ENCODE measurements at places on chromosomes 12 and 14.

GRCh38 chr12:107748472-107748871, 12.5 kb downstream of the PRDM4 start:
- DNase-seq, result no peak

- DNase-seq, result no peak
Measured at GRCh38 chr12:44428825-44429224, 447.3 kb downstream of the NELL2 start.

GRCh38 chr14:56796259-56796658, 14.0 kb downstream of the OTX2 start:
- no peak for DNase-seq

GRCh38 chr14:105490267-105490571, 827 bp upstream of the TEDC1 start:
- no peak for DNase-seq

DNA sequence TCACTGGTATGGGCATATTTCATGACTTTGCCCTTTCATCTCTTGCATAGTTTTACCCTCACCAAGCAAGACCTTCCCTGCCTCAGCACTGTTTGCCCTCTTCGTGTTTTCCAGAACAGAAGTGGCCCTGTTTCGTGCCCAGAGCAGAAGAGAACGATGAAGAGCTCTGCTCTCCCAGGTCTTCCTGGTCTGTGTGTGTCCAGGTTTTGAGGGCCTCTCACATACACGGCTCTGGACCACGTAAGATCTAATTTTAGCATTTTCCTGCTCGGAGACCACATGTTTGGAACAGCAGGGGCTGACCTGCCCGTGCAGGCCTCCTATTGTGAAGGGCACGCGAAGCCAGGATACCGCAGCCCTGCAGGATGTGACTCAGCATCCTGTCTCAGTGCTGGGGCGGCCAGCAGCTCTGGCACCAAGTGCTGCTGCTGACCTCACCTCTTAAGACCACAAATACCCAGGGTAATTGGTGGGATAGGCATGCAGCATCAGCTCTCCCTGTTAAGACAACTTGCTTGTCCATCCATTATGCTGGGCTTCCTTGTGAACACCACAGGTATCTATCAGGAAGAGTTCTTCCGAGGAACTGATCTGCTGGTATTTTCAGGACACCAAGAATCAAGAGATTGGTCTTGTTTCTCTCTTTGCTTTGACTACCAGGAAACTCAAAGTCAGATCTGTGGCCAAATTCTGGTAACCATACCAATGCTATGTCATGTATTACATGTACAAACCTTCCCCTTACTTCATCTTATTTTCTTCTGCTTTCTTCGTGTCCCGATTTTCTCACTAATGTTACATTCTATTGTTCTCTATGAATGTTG, 19.0 kb downstream of the SSH1 start:
- DNase-seq, result no peak

GRCh38 chr14:105485739-105486162, 935 bp upstream of the CRIP1 start:
- no peak for DNase-seq

- DNase-seq, result no peak
Measured at GRCh38 chr12:110576504-110576903, 6.6 kb downstream of the PPTC7 start.

DNA sequence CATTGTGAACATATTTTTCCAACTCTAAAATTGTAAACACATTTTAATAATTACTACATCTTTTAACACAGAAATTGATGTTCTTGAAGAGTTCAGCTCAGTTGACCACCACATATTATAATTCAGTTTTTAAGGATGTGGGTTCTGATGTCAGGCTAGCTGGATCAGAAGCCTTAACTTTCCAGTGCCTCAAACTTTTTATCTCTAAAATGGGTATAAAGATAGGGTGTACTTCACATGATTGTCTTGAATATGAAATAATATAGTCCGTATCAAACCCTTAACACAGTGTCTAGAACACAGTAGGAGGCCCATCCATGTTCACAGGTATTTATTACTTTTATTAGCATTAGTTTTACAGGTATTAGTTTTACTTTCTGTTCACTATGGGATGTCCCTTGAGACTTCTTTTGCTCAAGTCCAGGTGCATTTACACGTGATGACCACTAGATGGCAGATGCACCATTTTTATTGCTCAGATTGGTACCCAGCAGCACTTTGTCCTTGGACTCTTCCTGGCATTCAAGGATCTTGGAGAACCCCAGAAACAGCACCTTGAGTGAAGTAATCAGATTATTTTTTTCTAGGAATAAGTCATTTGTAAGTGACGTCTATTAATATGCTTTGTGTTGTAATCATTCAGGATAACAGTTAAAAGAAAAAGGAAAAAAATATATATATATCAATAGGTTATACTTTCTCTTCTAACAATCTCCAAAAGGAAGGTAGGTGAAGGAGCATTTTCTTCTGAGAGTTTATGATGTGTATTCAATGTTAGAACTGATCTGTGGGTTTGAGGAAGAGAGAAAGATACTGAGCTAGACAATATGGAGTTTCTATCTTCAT, 580.2 kb downstream of the ETNK1 start:
- no peak for DNase-seq

DNA sequence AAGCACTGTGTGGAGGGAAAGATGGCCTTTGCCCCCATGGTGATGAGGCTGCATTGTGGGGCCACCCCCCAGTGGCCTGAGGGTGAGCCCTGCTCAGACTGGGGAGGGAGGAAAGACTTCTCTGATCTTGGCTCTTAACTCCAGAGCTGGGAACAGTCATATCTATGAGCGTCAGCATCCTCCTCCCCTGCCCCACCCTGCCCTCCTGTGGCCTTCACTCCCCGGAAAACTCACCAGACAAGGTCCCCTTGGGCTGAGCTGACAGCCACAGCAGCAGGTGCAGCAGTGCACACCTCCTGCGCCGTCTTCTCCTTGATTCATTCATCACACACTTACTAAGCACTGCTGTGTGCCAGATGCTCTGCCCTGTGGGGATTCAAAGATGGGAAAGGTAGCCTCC, 98.8 kb downstream of the B4GALNT3 start:
- DNase-seq, result no peak

DNA sequence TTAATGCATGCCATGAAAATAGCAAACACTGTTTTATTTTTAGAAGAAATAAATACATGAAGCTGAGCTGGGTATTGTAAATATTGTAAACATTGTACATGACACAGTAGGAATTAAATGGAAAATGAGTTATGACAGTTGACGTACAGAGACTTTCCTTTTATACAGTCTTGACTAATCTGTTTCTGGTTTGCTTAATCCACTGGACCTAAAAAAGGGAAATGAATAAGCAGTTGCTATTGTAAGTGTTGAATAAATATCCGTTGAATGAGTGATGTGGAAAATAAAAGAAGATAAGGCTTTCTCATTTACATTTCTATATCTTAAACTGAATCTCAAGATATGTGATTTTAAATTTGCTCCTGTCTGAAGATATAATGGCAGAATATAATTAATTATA, 15.0 kb downstream of the PMCH start:
- DNase-seq, result no peak

GRCh38 chr14:58828298-58828697, 190.5 kb downstream of the DACT1 start:
- DNase-seq, result no peak

GRCh38 chr12:41681898-41682297, 462.8 kb downstream of the GXYLT1 start:
- DNase-seq, result no peak

- DNase-seq, result no peak
Measured at GRCh38 chr12:69837657-69838415, 12.8 kb downstream of the MYRFL start.

- DNase-seq, result no peak
Measured at GRCh38 chr12:2998789-2999264, 39.6 kb downstream of the TEAD4 start.

DNA sequence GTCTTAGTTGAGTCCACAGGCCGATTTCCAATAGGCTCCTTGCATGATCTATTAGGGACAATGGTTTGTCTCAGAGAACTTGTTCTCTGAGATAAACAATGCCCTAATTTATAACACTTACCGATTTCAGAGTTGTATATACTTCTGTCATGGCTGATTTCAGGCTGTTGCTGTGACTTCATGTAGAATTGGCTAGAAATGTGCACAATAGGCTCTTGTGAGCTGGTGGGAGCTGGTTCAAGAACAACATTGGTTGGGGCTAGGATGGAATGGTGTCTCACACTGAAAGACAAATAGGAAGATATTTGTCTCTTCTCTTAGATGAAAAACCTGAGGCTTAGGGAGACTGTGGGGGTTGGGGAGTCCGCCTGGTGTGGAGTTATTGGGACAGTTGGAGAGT, 6.7 kb upstream of the KRT86 start:
- no peak for DNase-seq

GRCh38 chr14:56194042-56194441, 75.8 kb downstream of the PELI2 start:
- DNase-seq, result no peak

GRCh38 chr14:104950021-104950420, 25.3 kb downstream of the PLD4 start:
- no peak for DNase-seq

DNA sequence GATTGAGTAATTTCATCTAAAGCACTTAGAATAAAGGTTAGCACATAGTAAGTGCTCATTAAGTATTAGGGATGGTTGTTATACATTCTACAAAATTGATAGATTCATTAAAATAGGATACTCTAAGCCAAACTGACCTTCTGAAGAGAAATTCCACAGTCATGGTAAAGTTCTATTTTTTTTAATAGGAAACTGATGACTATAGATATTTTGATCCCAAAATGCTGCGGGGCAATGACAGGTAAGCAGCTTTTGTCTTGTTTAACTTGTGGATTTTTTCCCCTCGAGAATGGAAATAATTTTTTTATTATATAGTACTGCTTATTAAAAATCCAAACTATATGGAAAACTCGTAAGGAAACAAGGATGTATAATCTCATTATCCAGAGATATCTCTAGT, 97.0 kb downstream of the SCFD1 start:
- no peak for DNase-seq

DNA sequence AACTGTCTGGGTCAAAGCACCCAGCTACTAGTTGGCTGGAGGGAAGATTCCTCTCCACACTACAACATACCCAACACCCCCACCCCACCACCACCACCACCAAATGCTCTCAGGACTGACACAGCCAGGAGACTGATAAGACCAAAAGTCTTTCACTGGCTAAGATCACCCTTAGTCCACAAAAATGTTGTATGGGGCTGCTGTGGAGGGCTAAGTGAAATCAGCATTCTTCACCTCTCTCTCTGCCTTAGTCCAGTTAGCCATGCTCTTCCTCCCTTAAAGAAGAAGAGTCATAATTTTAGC, 106.2 kb downstream of the NUAK1 start:
- DNase-seq, result no peak

DNA sequence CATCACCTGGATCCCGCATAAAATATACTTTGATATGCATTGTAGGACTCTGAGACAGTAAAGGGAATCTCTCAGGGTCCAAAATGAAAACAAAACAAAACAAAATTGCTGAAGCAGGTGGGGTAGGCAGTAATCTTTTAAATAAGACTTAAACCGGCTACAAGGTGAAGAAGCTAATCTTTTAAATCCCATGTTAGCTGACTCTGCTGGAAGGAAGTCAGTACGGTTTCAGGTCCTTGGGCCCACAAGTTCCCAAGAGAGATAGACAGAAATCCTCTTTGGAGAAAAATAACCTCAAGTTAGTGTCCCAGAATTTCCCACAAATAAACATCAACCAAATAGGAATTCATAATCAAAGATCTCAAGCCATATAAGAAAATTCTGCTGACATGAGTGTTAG, 5.0 kb upstream of the EPS8 start:
- DNase-seq, result no peak

DNA sequence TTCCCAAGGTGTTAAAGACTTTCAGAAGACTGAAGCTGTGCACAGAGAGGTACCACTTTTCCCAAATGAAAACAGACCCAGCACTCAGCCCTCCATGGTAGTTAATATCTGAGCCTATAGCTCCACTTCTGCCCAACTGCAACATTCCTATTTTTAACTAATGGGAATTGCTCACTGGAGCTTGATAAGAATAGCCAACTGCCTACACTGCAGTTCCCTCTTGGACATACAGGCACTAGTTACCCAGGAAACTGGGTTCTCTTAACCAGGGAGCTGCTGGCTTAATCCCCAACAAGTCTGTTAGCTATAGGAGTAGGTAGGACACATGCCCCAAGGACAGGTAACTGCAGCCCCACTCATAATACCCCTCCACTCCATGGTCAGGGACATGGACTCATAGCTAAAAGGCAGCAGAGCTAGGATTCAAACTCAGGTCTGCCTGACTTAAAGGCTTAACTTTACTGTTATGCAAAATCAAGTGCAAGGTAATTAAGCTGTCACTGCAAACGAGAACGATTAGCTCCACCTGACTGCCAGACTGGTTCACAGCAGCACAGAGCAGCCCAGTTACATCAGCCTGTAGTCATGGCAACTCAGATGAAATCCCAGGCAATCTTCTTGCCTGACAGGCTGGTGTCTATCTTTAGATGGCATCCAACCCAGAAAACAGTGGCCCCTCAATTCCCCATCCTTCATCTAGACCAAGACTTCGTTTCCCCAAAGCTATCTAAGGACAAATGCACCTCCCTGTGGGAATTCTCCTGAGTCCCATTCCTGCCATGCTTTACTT, 77.1 kb upstream of the ACTN1 start:
- no peak for DNase-seq

- no peak for DNase-seq
Measured at GRCh38 chr12:96720363-96720705, 186.7 kb upstream of the NEDD1 start.

DNA sequence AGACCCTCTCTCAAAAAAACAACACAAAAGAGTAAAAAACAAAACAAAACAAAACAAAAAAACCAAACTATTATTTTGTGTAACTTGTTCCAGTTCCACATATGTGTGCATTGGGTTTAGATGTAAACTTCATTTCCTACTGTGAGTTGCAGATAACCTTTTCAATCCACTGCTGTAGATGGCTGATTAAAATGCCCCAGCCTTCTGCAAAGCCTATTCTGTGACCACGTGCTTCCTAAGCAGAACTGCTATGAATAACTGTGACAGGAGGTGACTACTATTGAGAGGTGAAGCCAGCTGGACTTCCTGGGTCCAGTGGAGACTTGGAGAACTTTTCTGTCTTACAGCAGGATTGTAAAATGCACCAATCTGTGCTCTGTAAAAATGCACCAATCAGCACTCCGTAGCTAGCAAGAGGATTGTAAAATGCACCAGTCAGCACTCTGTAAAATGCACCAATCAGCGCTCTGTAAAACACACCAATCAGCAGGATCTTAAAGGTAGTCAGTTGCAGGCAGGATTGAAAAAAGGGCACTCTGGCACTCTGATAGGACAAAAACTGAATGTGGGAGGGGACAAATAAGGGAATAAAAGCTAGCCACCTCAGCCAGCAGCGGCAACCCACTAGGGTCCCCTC, 10.3 kb upstream of the ELK3 start:
- DNase-seq, result no peak

DNA sequence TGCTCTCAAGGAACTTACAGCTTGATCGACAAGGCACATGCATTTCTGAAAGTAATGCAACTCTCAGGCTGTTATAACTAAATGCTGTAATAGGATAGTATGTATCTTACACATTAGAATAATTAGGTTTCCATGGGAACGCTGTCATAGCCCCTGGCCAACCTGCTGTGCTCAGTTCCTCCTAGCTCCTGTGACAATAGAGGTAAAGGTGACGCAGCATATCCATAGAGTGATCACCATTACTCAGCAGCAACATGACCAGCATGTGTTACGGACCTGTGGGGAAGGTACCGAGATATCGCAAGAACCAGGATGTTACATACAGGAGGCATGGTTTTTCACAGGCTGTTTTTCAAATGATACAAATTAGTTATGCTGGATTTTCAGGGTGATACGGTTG, 150.7 kb downstream of the CAND1 start:
- no peak for DNase-seq
